ENCODE measurements at places on chromosomes 16 and 17. TPM values are rescaled to one million over a fixed set of nuclear protein-coding genes. Genes with fewer than 3 reads are reported as not detected.

GRCh38 chr16:14286368-14287230 is 215.5 kb downstream of the MRTFB start:
- no peaks in the 10 kb centered on the region for H3K36me3 ChIP-seq
- H3K4me1 ChIP-seq = peaks cover 3% of the 10 kb centered on the region
- DNase-seq = peak; percentile 41

GRCh38 chr16:84132527-84133285 is 12.3 kb downstream of the HSDL1 start:
- H3K4me3 ChIP-seq = no peak overlapping the region
- H3K27me3 ChIP-seq = no peaks in the 10 kb centered on the region
- peaks cover 3% of the 10 kb centered on the region for H3K4me1 ChIP-seq
- no peak for DNase-seq

- DNase-seq = no peak
- no peak overlapping the region for H3K4me3 ChIP-seq
These were observed 43.6 kb downstream of the NUP93 start for GRCh38 chr16:56773532-56773931.

DNA sequence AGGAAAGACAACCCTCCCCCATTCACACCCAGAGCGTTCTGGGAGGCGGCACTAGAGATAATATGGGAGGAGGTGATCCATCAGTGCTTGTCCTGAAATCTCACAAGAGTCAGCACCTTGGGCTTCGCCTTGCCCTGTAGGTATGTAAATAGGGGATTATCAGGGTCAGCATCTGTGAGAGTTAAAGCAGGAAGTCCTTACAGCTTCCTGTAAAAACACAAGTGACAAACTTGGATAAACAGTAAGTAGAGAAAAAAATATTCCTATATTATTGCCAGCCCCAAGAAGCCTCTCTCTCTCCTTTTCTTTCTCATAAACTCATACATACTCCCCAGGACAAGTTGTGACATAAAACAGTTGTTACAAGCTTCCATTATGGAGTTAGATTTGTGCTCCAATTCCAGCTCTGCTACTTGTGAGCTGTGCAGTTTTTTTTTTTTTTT is 187.7 kb downstream of the MAF start:
- H3K27ac ChIP-seq = no peak overlapping the region
- no peaks in the 10 kb centered on the region for H3K36me3 ChIP-seq
- no peak for DNase-seq
- H3K4me3 ChIP-seq = no peak overlapping the region
- no peaks in the 10 kb centered on the region for H3K27me3 ChIP-seq

DNA sequence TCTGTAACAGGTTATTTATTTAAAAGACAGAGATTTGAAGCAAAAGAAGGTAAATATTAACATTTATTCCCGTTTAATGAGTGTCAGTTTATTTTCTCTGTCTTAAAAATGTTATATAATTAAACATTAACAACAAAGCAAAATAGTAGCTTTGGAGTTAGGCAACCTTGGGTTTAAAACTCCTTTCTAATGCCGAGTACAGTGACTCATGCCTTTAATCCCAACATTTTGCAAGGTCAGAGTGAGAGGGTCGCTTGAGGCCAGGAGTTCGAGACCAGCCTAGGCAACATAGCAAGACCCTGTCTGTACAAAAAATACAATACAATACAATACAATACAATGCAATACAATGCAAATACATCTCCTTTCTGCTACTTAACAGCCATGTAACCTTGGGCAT is 128.7 kb downstream of the CHD9 start:
- no peaks in the 10 kb centered on the region for H3K4me1 ChIP-seq
- no peak overlapping the region for H3K27ac ChIP-seq
- H3K36me3 ChIP-seq = no peaks in the 10 kb centered on the region
- no peak for DNase-seq

DNA sequence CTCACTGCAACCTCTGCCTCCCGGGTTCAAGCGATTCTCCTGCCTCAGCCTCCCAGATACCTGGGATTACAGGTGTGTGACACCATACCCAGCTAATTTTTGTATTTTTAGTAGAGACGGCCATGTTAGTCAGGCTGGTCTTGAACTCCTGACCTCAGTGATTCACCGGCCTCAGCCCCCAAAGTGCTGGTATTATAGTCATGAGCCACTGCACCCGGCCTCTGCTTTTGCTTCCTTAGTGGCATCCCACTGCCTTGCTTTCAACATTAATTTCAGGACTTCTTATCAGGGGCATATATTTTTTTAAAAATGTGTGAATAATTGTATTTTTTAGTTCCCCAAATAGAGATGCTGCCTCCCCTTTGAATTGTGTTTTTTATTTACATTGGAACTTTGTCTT is 98.8 kb downstream of the SYCE1L start:
- H3K4me1 ChIP-seq = no peaks in the 10 kb centered on the region
- H3K4me3 ChIP-seq = no peak overlapping the region
- H3K36me3 ChIP-seq = no peaks in the 10 kb centered on the region
- H3K27ac ChIP-seq = no peak overlapping the region

- H3K4me1 ChIP-seq = no peaks in the 10 kb centered on the region
- H3K36me3 ChIP-seq = peaks cover 5% of the 10 kb centered on the region
- H3K27me3 ChIP-seq = no peaks in the 10 kb centered on the region
- no peak overlapping the region for H3K4me3 ChIP-seq
- DNase-seq = no peak
These were observed 65.0 kb downstream of the CCDC182 start for GRCh38 chr17:57679906-57680695.

- H3K27me3 ChIP-seq = no peaks in the 10 kb centered on the region
- no peaks in the 10 kb centered on the region for H3K36me3 ChIP-seq
- peak; percentile 82 for DNase-seq
- peaks cover 43% of the 10 kb centered on the region for H3K4me1 ChIP-seq
- H3K4me3 ChIP-seq = no peak overlapping the region
- H3K27ac ChIP-seq = no peak overlapping the region
These were observed 34.7 kb downstream of the MYO18A start for GRCh38 chr17:29145289-29146073.

DNA sequence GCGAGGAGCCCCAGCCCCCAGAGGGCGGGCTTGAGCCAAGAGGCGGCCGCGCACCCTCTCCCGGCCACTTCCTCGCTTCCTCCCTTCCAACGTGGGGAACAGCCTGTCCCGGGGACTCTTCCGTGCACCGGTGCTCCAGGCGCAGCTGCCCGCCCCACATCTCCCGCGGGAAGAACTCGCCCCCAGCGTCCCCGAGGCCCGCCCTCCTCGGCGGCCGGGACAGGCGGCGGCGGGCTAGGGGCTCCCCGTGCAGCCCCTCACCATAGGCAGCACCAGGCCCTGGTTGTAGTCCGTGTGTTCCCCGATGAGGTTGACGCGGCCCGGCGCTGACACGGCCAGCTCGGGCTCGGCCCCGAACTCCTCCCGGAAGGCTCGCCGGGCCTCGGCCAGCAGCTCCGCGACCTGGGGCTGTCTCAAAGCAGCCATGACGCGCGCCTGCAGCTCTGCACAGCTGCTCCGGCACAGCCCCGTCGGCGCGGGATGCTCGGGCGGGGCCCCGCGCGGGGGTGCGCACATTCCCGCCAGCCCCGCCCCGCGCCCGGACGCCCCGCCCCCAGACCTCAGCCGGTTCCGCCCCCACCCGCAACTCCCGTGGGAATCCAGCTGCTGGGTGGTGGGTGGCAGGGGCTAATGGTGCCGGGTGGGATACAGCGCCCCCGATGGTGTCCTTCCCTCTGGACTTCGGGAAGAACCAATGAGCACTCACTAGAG is at the start of gene GALK1:
Gene GALK1 (minus strand): TSS at position 482 of the 711 bp plus-strand sequence. CDS start 56 bp downstream, at position 426.
- no peaks in the 10 kb centered on the region for H3K27me3 ChIP-seq
- H3K36me3 ChIP-seq = no peaks in the 10 kb centered on the region
- H3K4me1 ChIP-seq = peaks cover 13% of the 10 kb centered on the region
- H3K27ac ChIP-seq = peak within 1 kb of the TSS; percentile 61

Gene BIRC5
- 0.69 TPM for polyA plus RNA-seq

Gene LMF1
- polyA plus RNA-seq = 15.8 TPM

Gene ENPP7
- 0.26 TPM for polyA plus RNA-seq

Gene SLC25A39
- 133 TPM for polyA plus RNA-seq

Gene PDIA2
- polyA plus RNA-seq = not detected
